ENCODE measurements at places on chromosomes 5 and 9. TPM values are rescaled to one million over a fixed set of nuclear protein-coding genes. Genes with fewer than 3 reads are reported as not detected.

GRCh38 chr5:59366784-59367183 lies 526.7 kb downstream of the PDE4D start:
- no peak for DNase-seq

DNA sequence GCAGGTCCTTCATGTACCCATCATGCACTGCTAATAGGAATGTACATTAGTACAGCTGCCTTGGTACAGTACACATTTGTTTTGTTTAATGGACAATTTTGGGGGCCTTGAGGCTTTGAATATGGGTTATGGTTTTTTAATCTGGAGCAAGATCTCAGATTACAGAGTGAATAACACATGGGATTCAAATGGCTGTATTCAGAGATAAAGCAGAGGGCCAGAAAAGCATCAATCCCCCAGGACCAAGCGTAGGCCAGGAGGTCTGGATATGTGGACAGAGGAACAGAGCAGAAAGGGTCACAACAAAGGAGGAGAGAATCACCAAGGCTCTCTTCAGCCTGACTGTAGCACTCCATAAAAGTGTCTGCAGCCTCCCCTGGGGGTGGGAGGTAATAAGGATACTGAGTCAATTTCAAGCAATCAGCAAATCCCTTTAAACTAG lies 47.7 kb upstream of the STK32A start:
- no peak for DNase-seq

DNA sequence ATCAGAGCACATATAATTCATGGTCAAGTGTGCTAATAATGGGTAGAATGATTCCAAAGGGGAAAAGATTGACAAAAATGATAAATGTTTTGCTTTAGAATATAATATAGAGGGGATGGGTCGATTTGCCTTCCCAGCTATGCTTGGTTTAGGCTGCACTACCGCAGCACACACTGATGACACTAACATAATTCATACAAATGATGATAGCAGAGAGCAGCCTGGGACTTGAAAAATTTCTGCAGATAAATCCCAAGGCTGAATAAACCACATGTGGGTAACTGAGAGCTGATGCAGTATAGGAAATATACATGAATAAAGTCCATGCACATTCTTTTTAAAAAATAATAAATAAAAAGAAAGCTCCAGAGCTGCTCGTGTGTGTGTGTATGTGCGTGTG lies 54.5 kb downstream of the EFNA5 start:
- DNase-seq, result no peak

GRCh38 chr9:76136986-76137385 lies 246.5 kb downstream of the PCSK5 start:
- DNase-seq, result no peak

DNA sequence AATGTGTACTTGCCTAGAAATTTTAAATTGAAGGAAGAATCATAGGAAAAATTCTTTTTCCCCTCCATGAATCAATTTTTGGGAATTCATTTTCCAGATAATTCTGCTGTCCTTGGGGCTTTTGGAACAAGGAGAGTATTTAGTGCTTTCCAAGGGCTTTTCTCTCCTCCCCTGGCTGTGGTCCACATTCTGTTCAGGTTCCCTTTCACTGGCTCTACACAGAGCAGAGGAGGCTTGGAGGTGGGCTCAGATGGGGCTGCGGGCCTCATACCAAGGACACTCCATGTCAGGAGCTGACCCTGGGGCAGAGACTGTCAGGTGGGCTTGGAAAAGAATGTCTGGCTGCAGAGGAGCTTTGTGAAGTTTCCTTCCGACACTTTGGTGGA lies 128.1 kb downstream of the GADD45G start:
- no peak for DNase-seq

GRCh38 chr9:91071184-91071990 lies 269.8 kb downstream of the SYK start:
- DNase-seq, result peak; percentile 67

DNA sequence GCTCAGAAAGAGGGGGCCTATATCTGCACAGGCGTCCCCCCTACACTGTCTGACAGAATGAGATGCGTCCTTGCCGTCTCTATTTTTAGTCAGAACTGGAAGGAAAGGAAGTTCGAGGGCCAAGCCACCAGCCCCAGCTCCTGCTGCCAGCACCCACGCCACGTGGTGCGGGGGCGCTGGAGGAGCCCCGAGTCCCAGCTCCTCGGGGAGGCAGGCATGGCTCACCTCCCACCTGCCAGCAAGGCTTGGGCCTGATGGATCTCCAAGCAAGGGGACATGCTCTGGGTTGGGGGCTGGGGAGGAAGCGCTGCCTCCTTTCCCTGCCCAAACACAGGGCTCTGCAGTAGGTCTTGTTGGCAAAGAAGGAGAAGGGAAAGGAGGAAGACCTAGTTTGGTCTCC lies 80.3 kb upstream of the ARAP3 start:
- DNase-seq, result no peak

DNA sequence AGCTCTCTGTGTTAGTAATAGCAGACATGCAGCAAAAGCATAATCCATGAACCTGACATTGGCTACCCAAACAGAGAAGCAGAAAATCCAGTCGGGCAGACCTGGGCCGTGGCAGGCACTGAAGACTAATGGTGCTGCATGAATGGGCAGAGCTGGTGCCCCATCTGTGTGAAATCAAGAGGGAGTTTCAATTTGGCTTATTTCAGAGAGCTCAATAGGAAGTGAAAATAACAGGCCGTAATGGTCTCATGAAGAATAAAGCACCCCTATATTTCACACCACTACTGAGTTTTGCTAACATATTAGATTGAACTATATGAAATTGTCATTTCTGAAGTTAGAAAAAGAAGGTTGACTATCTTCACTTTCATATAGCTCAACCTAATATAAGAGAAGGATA lies 149.7 kb downstream of the ENC1 start:
- no peak for DNase-seq

- DNase-seq, result no peak
Measured at GRCh38 chr5:113367586-113367985, 67.2 kb downstream of the TSSK1B start.

GRCh38 chr5:133847301-133847700 lies 121.1 kb downstream of the C5orf15 start:
- DNase-seq, result no peak

- DNase-seq, result no peak
Measured at GRCh38 chr9:88972401-88972800, 18.9 kb upstream of the S1PR3 start.

DNA sequence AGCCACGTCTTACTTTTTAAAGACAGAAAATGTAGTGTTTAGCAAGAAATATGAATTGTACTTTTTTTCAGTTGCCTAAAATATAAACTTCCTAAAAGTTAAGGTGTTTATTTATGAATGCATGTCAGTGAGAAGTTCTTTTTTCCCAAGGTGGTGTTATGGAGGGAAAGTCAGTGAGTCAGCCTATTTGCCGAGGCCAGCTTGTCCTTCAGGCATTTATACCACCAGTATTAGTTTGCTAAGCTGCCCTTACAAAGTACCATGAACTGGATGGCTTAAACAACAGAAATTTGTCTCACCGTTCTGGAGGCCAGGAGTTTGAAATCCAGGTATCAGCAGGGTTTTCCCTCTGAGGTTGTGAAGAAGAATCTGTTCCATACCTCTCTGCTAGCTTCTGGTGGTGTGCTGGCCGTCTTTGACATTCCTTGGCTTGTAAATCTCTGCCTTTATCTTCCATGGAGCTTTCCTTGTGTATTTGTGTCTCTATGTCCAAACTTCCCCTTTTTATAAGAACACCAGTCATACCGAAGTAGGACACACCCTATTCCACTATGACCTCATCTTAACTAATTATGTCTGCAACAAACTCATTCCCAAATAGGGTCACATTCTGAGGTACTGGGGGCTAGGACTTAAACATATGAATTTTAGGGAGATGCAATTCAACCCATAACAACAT lies 38.4 kb downstream of the PRKACG start:
- no peak for DNase-seq

DNA sequence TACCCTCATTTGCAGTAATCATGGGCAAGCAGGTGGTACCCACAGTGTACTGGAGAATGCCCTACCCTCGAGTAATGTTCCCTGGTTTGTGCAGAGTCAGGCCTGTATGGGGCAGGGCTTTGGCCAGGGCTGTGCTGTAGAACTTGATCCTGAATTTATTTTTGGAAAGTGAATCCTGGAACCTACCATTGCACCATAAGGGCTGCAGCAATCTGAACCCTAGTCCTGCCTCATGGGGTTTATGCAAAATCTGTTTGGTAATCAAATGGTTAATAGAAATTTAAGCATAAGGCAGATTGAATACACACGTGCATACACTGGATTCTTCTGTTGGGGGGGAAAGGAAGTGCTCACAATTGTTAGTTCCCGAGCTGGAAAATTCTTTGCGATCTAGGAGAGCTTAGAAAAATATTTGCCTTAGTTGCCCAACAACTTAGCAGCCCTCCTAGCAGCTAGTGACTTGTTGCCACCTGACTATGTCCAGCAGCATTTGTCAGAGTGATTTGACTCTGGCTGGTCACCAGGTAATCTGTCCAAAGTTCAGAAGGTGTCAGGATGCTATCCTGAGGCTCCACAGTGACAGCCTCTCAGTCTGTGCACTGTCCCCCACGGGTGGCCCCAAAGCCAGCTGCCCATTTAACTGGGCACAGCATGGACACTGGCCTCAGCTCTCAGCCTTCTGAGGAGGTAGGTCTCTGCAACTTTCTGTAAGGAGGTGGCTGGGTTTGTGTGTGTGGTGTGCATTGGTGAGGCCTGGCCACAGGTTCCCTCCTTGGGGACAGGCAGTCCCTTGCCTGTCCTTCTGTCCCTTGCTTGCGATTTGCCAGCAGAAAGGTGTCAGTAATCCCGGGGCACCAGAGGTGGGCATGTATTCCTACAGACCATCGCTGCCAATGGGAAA lies 8.3 kb downstream of the MVB12B start:
- no peak for DNase-seq

GRCh38 chr5:102279711-102280110 lies 16.4 kb downstream of the SLCO4C1 start:
- DNase-seq, result no peak

DNA sequence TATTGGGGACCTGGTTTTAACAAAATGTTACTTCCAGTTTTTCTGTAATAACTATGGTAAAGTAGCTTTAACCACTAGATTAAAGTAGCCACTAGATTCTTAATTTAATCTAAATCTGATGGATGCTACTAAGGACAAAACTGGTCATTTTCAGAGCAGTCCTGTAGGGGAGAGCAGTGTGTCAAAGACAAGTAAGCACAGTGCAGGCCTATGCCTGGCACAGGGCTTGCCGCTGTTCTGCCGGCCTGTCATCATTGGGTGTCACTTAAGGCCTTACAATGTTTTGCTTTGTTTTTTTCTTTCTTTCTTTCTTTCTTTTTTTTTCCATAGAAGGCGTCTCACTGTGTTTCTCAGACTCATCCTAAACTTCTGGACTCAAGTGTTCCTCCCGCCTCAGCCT lies 53.0 kb upstream of the NXNL2 start:
- DNase-seq, result no peak

GRCh38 chr5:73783828-73784227 lies 157.8 kb downstream of the ARHGEF28 start:
- DNase-seq, result no peak

- DNase-seq, result no peak
Measured at GRCh38 chr9:32881948-32882347, 98.6 kb downstream of the TMEM215 start.

GRCh38 chr5:135650081-135650480 lies 71.3 kb upstream of the CXCL14 start:
- no peak for DNase-seq

GRCh38 chr5:54390015-54390414 lies 65.5 kb upstream of the HSPB3 start:
- DNase-seq, result no peak

PCDHB7 gene
- not detected for total RNA-seq

CDX1 gene
- not detected for total RNA-seq

CCDC112 gene
- 1.8 TPM for total RNA-seq

SLC46A2 gene
- total RNA-seq, result not detected

KLF4 gene
- not detected for total RNA-seq

All from activated naive CD4-positive, alpha-beta T cell treated with anti-CD3 and anti-CD28 coated beads, Interleukin-2, amount 50 U/mL, for 72 hours (primary cell).